ENCODE measurements at places on chromosomes 2 and 18. TPM values are rescaled to one million over a fixed set of nuclear protein-coding genes. Genes with fewer than 3 reads are reported as not detected.

GRB14 gene
- total RNA-seq = 2.6 TPM

NT5DC4 gene
- total RNA-seq = not detected

SCN1A gene
- not detected for total RNA-seq

UGT1A1 gene
- not detected for total RNA-seq

CIB4 gene
- total RNA-seq = not detected

STAT4 gene
- not detected for total RNA-seq

KCNG3 gene
- not detected for total RNA-seq

CKAP2L gene
- total RNA-seq = 21.0 TPM

CXCR1 gene
- not detected for total RNA-seq

DNAJC5G gene
- not detected for total RNA-seq

B3GNT7 gene
- 1.3 TPM for total RNA-seq

ABCG8 gene
- not detected for total RNA-seq

TUBA4B gene
- not detected for total RNA-seq

MC5R gene
- not detected for total RNA-seq

AQP12B gene
- not detected for total RNA-seq

RPS27A gene
- 2,353 TPM for total RNA-seq

DYNAP gene
- total RNA-seq = not detected

ADCYAP1 gene
- total RNA-seq = 0.10 TPM

CHRND gene
- not detected for total RNA-seq

KCNE4 gene
- total RNA-seq = 0.07 TPM

CAPN10 gene
- total RNA-seq = 23.1 TPM

GBX2 gene
- total RNA-seq = 8.1 TPM

AQP4 gene
- total RNA-seq = not detected

PAX8 gene
- total RNA-seq = 2.1 TPM

ESPNL gene
- total RNA-seq = not detected

VPS54 gene
- total RNA-seq = 15.5 TPM

EIF2B4 gene
- 37.8 TPM for total RNA-seq

PLGLB2 gene
- not detected for total RNA-seq

MAP2 gene
- total RNA-seq = 29.4 TPM

GREB1L gene
- total RNA-seq = 3.1 TPM

FAM210A gene
- total RNA-seq = 15.3 TPM

RND3 gene
- 56.6 TPM for total RNA-seq

Data from mammary microvascular endothelial cell (primary cell).